ENCODE measurements at places on chromosomes 3 and 15.

DNA sequence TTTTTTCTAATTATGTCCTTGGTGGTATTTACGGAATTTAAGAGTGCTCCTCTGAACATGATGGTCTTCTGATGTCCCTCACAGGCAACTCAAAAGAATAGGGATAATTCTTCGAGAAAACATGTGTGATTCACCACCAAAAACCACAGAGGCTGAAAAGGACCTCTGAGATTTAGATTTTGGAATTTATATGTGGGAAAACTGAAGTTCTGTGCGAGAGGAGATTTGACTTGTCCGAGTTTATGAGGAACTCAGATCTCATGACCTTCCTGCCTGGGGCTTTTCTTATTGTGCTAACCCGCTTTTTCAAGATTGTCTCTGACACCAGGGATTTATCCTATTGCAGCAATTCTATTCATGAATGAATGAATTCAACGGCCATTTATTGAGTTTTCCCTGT, 142.4 kb downstream of the FAM43A start:
- DNase-seq = no peak

- no peak for DNase-seq
These were observed 94.1 kb downstream of the VGLL4 start for GRCh38 chr3:11549580-11550140.

GRCh38 chr15:67311731-67312130, 57.1 kb downstream of the IQCH start:
- no peak for DNase-seq

DNA sequence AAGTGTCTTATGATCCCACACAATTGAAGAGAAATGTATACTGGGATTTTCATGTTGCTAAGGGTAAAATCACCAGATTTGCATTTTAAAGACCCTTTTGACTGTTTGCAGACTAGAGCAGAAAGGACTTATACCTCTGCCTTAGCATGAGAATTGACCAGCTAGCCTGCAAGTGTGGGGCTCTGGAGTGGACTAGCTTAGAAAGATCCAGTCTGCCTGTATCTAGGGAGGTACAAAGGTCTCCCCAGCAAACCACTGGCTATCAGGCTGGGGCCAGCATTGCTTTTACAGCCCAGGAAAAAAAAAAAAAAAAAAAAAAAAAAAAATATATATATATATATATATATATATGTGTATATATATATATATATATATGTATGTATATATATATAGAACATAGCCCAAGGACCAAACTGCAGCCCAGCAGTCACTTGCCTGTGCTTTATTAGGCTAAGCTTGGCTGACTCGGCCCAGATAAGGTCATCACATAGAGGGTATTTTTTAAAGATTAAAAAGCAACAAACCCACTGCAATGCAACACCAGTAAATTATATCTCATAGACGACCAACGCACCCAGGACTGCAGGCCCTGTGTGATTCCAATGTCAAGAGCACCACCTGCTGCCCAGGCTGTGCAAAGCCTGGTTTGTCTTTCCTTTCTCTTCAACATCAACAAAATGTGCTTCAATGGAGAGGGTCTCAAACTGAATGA, 63.7 kb downstream of the DCLK3 start:
- peak; percentile 45 for DNase-seq

GRCh38 chr3:59286791-59287531, 237.1 kb upstream of the CFAP20DC start:
- DNase-seq = no peak

DNA sequence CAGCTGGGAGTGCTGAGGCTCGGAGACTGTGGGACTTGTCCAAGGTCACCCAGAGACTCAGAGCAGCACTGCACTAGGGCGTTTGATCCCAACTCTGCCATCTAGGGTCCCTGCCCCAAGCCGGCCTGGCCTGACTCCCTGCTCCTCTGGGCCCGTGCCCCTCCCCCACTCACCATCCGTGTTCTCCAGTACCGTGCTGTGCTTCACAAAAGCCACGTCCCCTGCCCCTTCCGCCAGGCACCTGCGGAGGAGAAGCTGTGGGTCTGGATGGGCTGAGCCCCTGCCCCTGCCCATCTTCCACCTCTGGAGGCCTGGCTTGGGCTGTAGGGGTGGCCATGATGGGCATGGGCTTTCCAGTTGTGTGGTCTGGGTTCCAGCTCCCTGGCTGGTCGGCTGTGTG, 8.4 kb downstream of the MELTF start:
- no peak for DNase-seq

DNA sequence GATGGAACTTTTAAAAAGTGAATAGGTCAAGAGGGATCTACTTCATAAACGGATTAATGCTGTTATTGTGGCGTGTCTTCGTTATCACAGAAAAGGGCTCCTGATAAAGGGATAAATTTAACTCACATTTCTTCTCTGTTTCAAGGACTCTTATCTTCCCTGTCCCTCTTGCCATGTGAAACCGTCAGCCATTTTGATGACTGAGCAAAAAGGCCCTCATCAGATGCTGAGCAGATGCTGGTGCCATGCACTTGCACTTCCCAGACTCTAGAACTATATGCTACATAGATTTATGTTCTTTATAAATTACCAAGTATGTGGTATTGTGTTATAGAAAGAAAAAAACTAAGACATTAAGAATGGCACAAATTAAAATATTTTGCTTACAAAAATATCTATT, 1011.8 kb upstream of the GBE1 start:
- no peak for DNase-seq

- peak; percentile 89 for DNase-seq
These were observed 50.7 kb downstream of the UMPS start for GRCh38 chr3:124780761-124781475.

DNA sequence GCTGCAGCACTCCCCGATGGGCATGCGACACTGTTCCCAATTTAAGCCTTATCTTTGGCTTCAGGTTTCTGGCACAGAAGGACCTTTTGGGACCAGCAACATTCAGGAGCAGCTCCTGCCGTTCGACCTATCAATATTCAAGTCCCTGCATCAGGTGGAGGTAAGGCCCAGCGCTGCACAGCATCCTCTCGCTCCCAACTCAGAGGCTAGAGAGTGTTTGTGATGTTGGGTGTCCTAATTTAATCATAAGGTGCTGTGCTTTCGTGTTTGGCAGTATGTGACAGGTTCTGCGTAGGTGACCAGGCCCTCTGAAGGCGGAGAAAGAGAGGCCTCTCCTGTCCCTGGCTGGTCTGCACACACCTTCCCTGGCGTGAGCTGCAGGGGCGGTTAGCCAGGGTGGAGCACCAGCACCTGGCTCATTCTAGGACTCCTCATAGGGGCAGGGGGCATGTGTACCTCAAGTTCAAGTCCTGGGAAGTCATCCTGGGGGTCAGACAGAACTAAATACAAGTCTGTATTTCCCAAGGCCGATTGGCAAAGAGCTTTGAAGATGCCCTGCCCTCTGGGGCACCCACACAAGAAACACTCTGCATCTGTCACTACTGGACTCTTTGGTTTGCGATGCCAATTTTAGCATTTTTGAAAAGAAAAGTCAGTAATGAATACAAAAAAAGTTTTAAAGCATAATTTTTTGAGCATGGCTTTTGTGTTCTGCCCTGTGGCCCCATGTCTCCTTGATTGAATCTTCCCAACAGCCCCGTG, 17.0 kb downstream of the NISCH start:
- DNase-seq = no peak

GRCh38 chr3:152539191-152539764, 270.5 kb downstream of the MBNL1 start:
- DNase-seq = no peak

- DNase-seq = no peak
These were observed 59.5 kb upstream of the NDUFB4 start for GRCh38 chr3:120536642-120537041.

DNA sequence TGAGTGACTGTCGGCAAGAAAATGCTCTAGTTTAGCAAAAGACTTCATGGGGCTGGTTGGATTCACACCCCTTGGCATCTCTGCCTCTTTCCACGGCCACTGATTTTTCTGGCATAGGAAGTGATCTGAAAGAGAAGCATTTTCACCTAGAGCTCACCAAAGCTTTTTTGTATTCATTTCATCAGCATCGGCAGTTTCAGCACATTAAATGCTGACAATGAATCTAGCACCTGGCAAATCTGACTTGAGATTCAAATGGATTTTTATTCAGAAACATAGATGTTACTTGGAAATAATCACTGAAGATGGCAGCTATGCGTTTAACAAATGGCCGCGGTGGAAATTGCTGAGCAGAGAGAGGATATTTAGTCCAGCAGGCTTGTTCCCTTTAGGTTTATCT, 155.9 kb downstream of the MEIS2 start:
- no peak for DNase-seq

DNA sequence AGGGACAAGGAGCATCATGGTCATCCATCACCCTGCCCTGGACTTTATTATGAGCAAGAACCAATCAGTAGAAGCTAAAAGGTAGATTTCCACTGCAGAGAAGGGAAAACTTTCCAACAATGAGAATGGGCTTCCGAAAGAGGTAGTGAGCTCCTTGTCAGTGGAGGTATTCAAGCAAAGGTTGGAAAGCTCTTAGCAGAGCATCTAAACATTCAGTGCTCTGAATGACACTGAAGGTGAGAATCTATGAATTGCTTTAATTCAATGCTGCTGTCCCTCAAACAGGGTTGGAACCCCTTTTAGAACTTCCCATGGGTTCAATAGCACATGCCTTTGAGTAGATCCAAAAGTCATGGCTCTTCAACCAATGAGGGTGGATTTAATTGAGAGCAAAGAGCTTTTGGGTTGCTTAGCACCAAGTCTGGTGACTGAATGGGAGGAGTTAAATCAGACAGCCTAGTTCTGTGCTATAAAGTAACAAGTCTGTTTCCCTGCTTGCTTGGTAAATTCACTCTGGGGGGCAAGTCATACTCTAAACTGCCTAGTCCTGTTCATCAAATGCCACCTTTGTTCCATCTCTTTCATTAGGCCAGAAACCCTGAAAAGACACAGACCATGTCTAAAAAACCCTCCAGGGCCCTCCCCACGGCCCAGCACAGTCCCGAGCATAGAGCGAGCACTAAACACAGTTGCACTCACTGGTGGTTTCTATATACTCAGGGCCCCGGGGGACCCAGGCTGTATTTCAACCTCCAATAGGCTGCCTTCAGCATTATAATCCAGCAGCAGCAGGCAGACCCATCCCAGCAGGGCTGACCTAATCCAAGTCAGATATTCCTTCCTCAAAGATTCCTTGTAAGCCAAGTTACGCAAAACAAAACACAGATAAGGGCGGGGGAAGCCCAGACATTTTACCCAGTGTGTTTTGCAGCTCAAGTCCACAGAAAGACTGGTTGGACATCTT, 161.2 kb downstream of the MEGF11 start:
- DNase-seq = peak; percentile 39

GRCh38 chr15:52257734-52258062, 37.9 kb downstream of the MYO5C start:
- no peak for DNase-seq

- DNase-seq = no peak
These were observed 32.9 kb downstream of the AP3S2 start for GRCh38 chr15:89860891-89861290.

GRCh38 chr15:41967506-41968206, 4.7 kb downstream of the EHD4 start:
- peak; percentile 67 for DNase-seq

GRCh38 chr3:150789451-150789850, 26.5 kb upstream of the SIAH2 start:
- no peak for DNase-seq

DNA sequence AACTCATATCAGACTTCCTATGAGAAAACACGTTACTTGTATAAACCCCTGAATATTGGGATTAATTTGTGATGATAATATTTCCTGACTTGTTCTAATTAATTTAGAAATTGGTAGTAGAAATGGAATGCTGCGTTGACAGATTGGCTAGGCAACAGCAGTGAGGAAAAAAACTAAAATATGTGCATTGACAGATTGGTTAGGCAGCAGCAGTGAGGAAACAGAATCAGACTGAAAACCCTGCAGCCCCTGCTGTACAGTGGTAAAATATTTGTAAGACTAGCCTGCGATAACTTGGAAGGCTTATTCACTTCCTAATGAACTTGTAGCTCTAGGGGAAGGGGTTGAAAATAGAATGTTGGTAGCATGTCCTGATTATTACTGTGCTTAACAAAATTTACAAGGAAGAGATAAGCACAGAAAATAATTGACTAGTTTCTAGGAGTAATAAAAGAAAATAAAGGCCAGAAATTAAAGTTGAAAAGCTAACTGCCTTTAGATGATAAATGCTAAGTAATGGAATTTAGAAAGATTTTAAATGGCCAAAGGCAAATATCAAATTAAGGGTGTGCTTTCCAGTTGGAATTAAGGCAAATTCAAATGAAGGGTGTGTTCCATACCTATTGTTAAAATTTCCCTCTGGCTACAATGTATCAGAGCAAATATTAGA, 29.9 kb upstream of the IL16 start:
- no peak for DNase-seq

GRCh38 chr3:57961828-57962447, 46.3 kb upstream of the FLNB start:
- no peak for DNase-seq

DNA sequence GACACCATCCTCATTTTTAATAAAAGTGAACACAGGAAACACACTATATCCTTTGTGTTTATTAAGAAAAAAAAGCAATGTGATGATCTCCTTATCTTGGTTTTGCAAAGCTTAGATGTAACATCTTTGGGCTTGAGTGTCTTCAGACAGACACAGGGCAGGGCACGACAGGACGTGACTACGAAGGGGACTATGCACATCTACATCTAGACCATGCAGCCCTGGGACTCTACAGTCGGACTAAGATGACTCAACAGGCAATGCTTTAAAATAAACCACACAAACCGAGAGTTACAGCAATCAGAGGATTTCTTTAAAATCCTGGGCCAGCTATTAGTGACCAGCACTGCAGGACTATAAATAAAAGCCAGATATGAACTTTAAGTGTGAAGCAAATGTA, 22.8 kb upstream of the TM2D3 start:
- no peak for DNase-seq

All from tibial artery (tissue), 4 donors.